ENCODE measurements at places on chromosomes 2 and 18.

DNA sequence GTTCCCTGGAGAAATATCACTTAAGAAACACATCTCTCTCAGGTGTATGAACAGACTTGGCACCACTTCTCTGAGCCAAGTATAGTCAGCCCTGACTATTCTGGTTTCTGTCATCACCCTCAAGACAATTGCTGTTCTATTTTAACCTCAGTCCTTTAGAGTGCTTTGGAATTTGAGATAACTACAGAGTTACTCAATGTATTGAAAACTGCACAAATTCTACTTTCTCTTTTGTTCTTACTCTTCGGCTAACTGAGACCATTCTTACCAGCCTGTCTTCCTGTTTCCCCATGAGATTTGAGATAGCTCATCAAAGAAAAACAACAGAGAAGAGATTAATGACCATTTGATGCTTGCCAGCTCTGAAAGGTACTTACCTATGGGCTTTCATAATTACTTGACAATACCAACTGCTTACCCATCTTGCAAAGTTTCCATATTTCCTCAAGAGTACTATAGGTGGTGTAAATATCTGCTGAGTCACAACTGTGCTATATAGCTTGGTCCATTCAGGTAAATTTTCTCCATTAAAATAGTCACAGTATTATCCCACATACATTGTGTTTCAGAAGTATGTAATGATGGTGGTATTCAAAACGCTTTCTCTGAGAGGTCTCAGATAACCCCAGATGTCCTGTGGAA, 467.5 kb upstream of the CHST9 start:
- no peak for DNase-seq

DNA sequence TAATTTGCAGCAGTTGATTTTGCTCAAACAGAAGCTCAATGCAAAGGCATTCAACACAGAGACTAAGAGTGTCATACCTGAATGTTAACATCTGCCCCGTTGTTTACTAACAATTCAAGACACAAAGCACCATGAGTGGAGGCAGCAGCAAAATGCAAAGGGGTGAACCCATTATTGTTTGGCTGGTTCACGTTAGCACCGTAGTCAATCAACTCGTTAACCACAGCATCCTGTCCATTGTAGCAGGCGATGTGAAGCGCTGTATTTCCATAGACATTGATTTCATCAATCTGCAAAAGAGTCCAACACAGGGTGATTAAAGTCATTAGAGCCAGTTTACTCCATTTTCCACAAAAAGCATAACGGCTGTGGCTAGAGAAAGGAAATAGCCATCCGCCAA, 189.3 kb downstream of the ANKRD44 start:
- DNase-seq, result no peak

GRCh38 chr18:28855524-28855923, 678.6 kb upstream of the CDH2 start:
- DNase-seq, result no peak

- no peak for DNase-seq
Measured at GRCh38 chr2:72394541-72395070, 246.9 kb upstream of the CYP26B1 start.

GRCh38 chr2:197391220-197391717, 43.6 kb downstream of the SF3B1 start:
- no peak for DNase-seq

GRCh38 chr18:48538531-48539405, at the start of gene CTIF:
Gene CTIF (plus strand): TSS chr18:48539031. CDS start chr18:48619566, 80,535 bp downstream.
- DNase-seq, result peak; percentile 71

- DNase-seq, result no peak
Measured at GRCh38 chr2:177542396-177542795, 149.8 kb downstream of the AGPS start.

DNA sequence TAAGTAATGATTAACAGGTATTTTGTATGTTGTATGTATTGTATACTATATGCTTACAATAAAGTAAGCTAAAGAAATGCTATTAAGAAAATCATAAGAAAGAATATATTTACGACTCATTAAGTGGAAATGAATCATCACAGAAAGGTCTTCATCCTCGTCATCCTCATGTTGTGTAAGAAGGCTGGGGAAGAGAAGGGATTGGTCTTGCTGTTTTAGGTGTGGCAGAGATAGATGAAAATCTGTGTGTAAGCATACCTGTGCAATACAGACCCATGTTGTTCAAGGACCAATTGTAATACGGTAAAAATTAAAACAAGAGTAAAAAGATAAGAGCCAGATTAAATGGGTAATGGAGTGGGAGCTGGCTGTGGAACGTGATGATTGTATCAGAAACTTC, 16.6 kb downstream of the SLC35F5 start:
- DNase-seq, result no peak

DNA sequence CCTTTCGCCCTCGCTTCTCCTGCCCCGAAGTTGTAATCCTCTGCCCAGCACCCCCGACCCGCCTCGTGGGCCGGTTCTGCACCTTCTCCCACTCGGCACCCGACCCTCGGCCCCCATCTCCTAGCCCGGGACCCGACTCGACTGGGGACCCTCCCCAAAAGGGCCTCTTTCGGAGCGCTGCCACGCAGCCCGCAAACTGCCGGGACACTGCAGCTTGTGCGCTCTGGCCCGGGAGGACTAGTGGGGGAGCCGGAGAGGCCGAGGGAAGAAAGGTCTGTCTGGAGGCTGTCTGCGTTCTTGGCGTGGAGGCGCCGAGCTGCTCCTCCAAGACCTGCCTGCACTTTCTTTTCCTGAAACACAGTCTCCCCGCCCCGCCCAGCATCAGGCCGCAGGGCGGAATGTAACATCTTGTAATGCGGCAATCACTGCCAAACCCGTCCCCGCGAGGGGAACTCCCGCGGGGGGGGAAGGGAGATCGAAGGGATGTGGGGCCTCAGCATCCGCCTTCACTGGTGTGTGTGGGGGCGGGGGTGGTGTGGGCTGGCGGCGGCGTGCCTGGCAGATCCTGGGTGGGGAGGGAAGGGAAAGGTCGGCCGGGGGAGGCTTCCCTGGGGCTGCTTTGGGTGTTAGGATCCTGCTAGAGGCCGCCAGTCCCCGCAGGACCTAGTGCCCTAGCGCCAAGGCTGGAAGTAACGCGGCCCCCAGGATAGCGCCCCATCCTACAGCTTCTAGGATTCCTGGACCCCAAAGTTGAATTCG, 7.4 kb downstream of the DLX2 start:
- DNase-seq, result peak; percentile 85

DNA sequence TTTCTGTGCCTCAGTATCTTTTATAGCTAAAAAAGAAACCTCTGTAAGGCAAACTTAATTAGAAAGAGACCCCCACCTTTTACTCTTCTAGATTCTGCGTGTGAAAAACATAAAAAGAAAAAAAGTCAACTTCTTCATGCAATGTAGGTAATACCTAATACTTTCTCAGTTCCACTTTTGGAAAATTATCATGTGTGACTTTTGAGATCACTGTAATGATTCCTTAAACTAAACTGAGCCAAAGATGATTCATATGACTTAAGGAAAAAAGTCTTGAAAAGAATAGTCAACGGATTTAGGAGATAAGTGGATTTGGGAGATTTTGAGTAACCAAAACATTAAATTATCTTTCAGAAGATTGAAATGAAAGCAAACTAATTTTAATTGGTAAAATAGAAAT, 48.9 kb downstream of the PLEKHA3 start:
- no peak for DNase-seq

GRCh38 chr18:34550902-34551301, 159.2 kb upstream of the DTNA start:
- no peak for DNase-seq

DNA sequence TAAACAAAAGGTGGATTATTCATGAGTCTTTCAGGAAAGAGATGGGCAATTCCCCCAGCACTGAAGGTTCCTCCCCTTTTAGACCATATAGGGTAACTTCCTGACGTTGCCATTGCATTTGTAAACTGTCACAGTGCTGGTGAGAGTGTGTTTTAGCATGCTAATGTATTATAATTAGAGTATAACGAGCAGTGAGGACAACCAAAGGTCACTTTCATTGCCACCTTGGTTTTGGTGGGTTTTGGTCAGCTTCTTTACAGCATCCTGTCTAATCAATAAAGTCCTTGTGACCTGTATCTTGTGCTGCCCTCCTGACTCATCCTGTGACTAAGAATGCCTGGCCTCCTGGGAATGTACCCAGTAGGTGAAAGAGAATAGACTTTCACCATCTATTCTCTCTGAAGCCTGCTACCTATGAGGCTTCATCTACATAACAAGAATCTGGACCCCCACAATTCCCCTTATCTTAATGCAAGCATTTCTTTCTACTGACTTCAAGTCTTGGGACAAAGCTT, 148.7 kb downstream of the CABLES1 start:
- DNase-seq, result no peak

GRCh38 chr2:188979187-188980114, 5.3 kb downstream of the COL3A1 start:
- DNase-seq, result no peak

DNA sequence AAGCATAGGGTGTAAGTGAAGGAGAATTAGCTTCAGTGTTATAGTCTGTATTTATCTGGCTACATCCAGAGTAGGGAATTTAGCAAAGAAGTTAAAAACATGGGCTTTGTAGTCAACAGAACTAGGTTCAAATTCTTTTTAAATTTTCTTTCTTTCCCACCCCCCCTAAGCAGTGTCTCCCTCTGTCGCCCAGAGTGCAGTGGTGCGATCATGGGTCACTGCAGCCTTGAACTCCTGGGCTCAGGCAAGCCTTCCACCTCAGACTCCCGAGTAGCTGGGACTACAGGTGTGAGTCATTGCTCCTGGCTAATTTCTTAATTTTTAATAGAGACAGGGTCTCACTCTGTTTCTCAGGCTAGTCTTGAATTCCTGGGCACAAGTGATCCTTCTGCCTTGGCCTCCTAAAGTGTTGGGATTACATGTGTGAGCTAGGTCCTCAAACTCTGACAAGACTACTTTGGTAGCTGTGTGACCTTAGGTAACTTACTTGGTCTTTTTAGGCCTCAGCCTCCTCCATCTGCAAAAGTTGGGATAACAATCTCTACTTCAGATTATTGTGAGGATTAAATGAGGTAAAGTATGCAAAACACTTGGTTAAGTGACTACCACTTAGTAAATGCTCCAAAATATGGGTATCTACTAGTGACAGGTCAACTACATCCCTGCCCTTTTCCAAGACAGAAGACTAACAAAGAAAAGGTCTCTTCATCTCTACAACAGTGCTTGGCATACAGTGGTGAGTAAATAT, 17.8 kb downstream of the DOK1 start:
- DNase-seq, result no peak

- DNase-seq, result peak; percentile 36
Measured at GRCh38 chr2:134676960-134677359, 41.8 kb downstream of the TMEM163 start.

DNA sequence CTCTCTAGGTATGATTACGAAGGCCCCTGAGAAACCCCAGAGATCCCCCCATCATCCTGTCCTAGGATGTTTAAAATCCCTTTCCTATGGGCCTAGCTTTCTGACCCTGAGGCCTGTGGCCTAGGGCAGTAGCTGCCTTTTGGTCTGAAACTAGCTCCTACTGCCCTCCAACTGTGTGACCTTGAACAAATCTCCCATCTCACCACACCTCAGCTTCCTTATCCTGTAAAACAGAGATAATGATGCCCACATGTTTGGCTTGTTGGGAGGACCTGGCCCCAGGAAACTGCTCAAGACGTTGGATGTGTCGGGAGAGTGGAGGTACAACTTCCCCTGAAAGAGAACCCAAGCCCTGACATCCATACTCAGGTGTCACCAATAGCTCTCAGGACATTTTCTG, 213.2 kb downstream of the SMAD2 start:
- no peak for DNase-seq

DNA sequence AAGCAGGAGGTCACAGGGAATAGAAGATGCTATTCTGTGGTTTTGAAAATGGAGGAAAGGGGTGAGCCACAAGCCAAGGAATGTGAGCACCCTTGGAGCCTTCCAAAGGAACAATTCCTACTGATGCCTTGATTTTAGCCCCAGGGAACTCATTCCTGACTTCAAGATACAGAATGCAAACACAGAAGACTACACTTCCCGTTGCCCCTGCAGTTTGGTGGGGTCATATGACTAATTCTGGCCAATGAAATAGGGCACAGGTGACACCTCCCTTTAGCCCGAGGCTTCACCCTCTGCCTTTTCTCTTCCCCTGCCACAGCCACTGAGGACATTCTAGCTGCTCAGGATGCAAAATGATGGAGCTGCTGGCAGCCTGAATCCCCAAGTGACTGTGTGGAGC, 126.1 kb downstream of the INHBB start:
- DNase-seq, result no peak

- DNase-seq, result no peak
Measured at GRCh38 chr2:230439590-230439989, 23.6 kb downstream of the SP100 start.

- peak; percentile 57 for DNase-seq
Measured at GRCh38 chr2:105757433-105757832, 12.7 kb downstream of the NCK2 start.

- no peak for DNase-seq
Measured at GRCh38 chr18:13395577-13395976, 177.0 kb downstream of the LDLRAD4 start.

DNA sequence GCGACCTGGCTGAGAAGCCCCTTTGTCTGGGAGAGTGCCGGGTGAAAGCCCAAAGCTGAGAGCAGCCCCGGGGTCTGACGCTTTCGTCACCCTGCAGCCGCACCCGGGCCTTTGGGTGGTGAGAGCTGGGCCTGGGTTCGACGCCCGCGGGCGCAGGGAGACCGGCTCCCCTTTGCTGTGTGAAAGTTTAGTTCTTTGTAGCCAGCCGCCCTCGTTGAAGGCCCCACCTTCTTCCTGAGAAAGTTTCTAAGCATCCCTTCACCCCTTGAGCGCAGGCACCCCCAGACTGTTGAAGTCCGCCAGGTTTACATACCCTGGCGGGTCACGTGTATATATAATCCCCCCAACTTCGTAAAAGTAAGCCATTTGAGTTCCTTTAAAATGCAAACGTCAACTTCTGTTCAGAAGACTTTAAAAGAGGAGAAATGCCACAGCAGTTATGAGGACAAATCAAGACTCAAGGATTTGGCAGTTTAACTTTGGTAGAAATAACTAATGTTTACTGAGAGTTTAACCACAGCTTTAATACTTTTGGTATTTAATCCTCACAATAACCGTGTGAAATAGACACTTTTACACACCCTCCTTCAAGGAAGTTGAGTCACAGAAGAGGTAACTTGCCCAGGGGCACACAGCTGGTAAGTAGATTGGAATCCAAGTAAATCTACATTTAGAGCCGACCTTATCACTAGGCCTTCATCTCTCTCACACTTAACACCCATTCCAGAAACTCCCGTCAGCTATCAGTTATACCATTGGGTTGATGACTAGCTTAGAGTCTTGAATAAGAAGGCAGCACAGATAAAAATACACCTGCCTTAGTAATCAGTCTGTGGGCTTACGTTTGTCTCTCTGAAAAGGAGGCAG, 1.1 kb upstream of the MBOAT2 start:
- no peak for DNase-seq

- no peak for DNase-seq
Measured at GRCh38 chr2:98932778-98933343, 3.2 kb downstream of the CRACDL start.

GRCh38 chr2:55901322-55901721, 22.3 kb downstream of the EFEMP1 start:
- DNase-seq, result no peak

- DNase-seq, result no peak
Measured at GRCh38 chr2:233329489-233330135, 22.0 kb downstream of the SAG start.

GRCh38 chr2:31141443-31142085, 3.3 kb upstream of the GALNT14 start:
- no peak for DNase-seq

- peak; percentile 29 for DNase-seq
Measured at GRCh38 chr18:79625195-79625923, 54.2 kb upstream of the CTDP1 start.

GRCh38 chr2:174059884-174060244, 94.7 kb upstream of the SP3 start:
- no peak for DNase-seq
